ENCODE measurements at places on chromosomes 3 and 15.

GRCh38 chr3:49417516-49418120 is 4.7 kb downstream of the AMT start:
- DNase-seq = no peak

DNA sequence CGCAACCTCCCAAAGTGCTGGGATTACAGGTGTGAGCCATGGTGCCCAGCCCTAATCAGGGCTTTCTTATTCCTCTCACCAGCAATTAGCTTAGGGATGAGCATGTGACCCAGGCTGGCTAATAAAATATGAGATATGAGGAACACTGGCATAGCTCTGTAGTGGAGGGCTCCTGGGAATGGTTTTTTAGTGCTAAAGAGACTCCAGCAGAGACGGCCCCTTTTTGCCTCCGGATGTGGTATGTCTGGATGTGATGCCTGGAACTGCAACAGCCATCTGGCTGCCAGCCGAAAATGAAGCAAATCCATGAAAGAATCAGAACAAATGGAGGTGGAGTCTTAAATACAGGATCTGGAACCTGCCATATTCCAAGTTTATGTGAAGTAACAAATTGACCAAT is 69.1 kb upstream of the MAGI1 start:
- DNase-seq = no peak

DNA sequence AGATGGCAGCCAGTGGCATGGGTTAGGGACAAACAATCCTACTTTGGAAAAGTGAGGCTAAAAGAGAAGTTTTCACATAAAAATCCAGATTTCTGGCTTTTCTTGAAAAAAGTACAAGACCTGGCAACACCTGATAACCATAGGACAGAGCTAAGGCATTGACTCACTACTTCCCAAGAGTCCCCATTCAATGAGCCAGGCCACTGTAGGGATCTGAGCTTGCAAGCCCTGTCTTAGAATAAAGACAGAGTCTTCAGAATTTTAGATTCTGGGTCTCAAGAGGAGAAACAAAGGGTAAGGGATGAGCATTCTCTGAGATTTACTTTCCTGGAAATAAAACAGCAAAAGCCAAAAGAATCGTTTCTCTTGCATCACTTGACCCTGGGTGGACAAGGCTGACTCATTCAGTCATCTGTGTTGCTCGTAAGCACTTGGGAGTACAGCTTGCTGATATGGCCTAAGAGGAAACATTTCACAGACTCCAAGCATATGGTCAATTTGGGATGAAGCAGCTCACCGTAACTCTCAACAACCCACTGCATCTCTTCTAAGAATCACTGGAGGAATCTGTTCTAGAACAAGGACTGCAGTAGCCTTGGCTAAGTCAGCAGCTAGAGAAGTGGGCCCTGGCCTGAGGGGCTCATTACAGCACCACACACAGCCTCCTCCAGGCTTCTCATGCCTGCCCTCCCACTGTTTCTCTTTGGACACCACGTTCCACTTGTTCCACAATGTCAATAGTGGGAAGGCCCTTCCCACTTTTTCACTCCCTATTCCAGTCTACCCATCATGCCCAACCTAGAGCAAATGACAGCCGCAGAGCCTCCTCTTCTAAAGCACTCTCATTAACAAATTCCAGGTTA is 86.2 kb downstream of the RFTN1 start:
- DNase-seq = no peak

DNA sequence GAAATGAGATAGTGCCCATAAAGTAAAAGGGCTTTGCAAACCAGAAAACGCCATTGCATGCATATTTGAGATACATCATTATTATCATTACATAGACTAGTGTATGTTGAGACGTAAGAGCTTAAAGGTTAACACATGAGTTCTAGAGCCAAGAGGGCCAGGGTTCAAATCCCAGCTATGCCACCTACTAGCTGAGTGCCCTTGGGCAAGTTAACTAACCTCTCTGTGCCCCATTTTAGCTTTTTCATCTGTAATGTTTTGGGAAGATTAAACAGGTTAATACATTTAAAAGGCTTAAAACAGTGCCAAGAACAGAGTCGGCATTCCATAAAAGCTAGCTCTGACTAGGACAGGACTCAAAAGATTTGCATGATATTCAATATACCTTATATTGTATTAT is 22.8 kb downstream of the IQSEC1 start:
- no peak for DNase-seq

DNA sequence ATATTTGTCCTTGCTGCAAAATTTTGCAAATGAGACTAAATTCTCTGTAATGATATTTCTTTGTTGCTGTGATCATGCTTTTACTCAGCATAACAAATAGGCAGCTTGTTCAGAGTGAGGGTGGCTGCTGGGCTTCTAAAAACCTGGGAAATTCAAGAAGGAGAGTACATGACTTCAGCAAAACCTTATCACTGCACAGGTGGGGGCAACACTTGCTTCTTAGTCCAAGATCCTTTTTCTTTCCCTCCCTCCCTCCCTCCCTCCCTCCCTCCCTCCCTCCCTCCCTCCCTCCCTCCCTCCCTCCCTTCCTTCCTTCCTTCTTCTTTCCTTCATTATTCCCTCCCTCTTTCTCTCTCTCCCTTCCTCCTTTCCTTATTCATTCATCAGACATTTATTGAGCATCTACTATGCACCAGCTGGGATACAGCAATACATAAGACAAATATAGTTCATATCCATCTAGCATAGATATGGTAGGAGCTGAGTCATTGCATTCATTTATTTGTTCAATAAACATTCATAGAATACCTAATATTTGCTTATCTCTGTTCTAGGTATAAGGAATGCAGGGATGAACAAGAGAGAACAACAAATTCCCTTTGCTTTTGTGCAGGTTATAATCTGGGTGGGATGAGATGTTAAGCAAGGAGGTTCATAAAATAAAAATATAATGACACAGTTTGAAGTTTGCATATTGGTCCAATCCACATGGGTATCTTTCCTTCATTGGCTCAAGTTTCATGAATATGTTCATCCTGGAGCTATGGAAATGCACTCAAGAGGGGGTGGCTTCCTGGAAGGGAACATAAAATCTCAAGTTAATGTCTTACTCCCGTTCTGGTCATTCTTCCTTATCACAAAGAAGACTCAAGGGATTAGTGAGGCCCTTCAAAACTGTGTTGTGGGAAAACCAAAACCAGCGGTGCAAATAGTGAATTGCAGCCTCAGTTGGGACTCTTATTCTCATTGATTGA is 210.7 kb downstream of the PDCD6IP start:
- no peak for DNase-seq

DNA sequence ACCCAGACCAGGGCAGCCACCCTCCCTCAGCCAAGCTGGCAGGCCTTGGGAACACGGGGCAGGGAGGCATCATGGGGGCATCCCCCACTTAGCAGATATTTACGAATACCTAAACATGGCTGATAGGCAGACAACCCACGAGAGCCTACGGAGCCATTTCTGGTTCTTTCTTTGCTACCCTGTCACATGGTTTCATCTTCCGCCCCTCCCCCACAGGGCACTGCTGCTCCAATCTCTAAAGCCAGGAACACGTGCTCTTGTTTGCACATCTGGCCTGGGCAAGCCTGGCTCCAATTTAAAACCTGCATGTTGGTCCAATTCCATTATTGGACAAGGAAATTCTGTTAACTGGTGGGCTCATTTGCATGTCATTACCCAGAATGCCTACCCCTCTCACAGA is 447.4 kb upstream of the NR2F2 start:
- DNase-seq = no peak

DNA sequence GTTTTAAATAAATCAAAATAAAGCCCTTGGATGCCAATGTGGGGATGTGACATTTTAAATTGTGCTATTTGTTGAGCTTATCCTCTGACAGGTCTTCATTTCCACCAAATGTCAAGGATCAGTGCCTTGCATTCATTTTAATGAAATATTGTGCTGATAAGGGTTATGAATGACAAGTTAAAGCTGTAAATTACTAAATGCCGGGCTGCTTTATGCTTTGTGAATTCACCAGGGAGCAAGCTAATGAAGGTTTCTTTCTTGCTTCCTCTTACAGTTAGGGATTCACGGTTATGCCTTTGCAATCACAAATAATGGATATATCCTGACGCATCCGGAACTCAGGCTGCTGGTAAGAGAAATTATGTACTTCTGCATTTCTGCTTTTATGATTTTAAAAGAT is 81.7 kb downstream of the LRTM1 start:
- no peak for DNase-seq
